Hematopoietic multipotent progenitor cell treated with erythropoietin and hydrocortisone succinate and interleukin-3 and kit ligand, for 4 days (in vitro differentiated cells): ENCODE measurements at places on chromosomes 11 and 22.

DNA sequence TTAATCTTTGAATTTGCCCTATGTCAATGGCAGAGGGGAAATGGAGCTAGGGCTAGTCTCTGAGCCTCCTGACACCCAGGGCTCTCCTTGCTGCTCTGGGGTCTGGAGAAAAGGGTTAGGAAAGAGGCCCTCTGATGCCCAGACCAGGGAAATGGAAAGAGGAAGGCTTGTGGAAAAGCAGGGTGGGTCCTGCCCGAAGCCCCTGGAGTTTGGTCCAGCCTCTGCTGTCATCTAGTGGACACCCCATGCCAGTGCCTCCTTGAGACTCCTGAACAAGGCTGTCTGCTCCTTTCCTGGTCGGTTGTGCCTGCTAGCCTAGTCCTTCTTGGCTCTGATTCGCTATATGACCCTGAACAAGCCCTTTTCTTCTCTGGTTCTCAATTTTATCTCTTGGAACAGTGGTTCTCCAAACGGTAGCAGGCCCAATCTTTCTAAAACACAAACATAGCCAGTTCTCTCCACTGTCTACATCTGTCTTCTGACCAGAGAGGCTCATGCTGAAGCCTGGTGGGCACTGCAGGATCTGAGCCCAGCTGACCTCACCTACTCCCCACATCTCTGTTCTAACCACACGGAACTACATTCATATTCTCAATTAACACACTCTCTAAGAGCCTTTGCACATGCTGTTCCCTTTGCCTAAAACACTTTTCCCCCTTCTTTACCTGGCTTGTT lies 8.8 kb upstream of the PLA2G3 start:
- peak; percentile 85 for DNase-seq

GRCh38 chr22:30490399-30490798 lies 15.1 kb downstream of the SEC14L4 start:
- DNase-seq = no peak

- DNase-seq = no peak
Observed at GRCh38 chr11:33005175-33005574, 10.5 kb upstream of the DEPDC7 start.

DNA sequence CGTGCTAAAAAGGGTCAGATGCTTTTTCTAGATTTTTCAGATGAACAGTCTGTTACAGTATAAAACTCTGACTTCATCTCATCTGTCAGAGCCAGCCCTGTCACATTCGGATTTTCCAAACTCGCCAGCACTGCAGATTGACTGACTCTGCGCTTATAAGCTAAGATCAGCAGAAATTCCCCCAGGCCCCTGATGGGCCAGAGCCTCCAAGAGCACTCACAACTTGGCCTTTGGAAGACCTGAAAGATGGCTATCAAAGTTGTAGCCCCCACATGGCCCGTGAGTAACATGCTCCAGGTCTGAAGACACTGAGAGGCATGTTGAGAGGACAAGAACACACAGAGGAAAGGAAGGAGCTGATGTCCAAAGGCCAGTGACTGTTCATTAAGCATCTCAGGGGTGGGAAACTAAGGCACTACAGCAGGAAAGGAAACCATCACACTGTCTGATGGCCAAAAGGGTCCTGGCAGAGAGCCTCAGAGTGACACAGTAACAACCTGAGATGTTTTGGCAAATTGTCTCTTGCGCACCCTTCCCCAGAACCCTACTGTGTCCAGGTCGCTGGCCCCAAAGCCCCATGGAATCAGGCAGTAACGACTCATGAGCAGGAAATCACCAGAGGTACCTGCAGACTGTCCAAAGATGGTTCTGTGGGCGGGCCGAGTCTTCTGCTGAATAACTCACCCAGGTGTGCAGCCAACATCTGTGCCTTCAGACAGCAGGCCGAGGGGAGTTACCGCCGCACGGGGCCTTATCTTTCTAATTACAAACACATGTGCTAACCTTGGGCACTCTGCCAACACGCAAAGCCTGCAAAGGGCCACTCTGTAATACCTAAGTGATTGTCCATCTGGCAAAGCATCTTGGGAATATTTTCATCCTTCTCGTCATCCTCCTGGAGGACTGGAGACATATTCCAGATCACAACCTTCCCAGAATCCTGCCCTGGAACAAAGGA lies 23.6 kb downstream of the HIRA start:
- DNase-seq = peak; percentile 63

- no peak for DNase-seq
Observed at GRCh38 chr11:2530855-2531200, 86.0 kb downstream of the KCNQ1 start.
